ENCODE measurements at places on chromosomes 2 and 18.

DNA sequence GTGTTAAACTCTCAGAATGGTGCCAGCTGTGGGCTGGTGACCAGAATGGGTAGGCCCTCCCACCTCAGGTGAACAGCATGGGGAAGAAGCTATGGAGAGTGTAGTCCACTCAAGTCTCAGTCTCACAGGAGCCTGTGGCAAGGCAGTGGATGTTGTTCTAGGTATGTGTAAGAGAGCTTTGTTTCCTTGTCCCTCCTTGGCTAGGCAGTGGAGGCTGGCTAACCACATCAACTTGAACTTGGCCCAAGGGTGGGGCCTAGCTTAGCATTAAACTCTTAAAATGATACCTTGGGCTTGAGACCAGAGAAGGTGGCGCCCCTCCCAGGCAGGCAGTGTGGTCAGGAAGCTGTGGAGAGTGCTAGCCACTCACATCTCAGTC, 53.2 kb upstream of the SLC4A10 start:
- no peak for DNase-seq

DNA sequence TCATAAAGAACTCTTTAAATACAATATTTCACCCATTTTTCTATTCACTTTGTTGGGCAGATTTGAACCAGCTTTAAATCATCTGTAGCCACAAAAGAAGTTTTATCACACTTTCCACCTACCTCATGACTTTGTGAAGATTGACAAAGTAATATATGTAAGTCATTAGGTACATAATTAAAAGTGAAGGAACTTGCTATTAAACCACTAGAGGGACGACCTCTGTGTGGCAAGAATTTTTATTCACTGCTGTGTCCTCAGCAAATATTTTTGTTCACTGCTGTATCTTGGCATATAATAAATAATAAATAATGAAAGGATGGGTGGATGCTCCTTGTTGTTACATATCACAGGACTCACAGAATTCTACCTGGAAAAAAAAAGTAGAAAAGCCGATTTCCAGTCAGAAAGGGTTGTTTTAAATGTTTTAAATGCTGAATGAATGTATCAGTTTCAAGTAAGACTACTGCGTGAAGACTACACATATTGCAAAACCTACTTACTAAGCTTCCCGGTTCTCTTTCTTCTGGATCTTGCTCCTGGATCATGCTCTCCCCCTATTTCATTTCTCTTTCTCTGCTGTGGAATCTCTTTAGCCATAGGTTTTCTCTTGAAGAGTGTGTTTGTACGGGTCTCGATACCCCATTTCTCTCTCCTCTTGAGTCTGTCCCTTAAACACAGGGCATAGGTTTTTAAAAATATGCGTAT, 44.8 kb downstream of the KCMF1 start:
- no peak for DNase-seq

GRCh38 chr18:49970319-49970718, 157.0 kb upstream of the ACAA2 start:
- DNase-seq, result no peak

DNA sequence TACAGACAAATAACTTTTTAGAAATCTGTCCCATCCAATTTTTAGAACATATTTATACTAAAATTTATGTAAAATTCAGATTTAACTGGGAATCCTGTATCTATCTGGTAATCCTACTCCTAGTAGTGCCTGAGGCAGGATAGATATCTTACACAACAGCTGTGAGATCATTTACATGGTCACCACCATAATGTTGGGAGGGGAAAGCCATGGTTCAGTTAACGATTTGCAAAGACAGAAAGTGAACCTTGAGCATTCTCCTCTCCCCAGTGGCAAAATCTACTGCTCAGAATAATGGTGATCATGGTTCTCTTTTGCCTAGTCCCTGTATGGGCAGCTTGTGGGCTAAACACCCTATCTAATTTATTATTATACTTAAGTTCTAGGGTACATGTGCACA, 7.7 kb upstream of the TMEM247 start:
- DNase-seq, result no peak

DNA sequence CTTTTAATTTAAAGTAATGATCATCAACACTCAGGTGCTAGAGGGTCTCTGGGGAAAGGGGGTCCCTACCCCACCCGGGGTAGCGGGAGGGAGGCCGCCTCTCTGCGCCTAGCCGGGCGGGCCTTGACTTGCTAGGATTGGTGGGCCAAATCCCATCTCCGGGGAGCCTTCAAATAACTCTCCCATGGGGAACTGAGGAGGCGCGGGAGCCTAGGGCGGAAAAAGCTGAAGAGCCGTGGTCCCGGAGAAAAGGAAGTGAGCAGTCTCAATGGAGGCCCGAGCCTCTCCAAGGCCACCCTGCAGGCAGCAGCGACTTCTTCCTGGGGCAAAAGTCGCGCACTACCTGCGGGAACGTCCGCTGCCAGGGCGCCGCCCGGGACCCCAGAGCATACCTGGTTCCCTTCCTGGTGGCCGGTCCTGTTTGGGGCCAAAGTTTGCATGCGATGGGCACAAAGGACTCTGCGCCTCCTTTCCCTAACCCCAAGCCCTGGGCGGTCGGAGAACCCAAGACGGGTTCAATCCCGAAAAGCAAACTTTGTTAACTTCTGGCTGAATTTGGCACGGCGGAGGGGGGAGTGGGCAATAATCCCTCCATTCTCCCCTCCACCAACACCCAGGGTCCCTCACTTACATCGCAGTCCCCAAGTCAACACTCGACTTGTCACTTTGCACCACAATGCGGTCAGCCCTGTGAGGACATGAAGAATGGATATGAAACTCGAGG, 13.6 kb downstream of the EN1 start:
- no peak for DNase-seq

- peak; percentile 11 for DNase-seq
Observed at GRCh38 chr2:11829947-11830707, 83.7 kb downstream of the LPIN1 start.

DNA sequence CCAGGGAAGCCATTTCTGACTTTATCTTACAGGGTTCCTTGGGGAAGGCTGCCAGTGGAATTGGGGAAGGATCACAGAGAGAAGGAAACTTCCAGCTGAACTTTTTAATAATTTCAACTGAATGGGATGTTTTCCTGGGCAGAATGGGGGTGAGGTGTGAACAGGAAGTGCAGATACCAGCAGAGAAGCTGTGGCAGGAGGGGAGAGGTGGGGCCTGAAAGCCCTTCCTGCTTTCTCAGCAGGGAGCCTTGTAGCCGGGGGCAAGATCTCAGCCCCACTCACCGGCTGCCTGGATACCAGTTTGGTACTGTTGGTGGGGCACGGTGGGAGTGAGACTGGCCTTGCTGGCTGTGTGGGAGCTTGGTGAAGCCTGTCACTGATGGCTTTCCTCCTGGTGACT, 170.5 kb downstream of the ZBTB7C start:
- no peak for DNase-seq

- DNase-seq, result no peak
Observed at GRCh38 chr18:47615043-47615442, 315.4 kb downstream of the SMAD2 start.

- DNase-seq, result no peak
Observed at GRCh38 chr2:112791693-112792230, 7.5 kb upstream of the IL1A start.

DNA sequence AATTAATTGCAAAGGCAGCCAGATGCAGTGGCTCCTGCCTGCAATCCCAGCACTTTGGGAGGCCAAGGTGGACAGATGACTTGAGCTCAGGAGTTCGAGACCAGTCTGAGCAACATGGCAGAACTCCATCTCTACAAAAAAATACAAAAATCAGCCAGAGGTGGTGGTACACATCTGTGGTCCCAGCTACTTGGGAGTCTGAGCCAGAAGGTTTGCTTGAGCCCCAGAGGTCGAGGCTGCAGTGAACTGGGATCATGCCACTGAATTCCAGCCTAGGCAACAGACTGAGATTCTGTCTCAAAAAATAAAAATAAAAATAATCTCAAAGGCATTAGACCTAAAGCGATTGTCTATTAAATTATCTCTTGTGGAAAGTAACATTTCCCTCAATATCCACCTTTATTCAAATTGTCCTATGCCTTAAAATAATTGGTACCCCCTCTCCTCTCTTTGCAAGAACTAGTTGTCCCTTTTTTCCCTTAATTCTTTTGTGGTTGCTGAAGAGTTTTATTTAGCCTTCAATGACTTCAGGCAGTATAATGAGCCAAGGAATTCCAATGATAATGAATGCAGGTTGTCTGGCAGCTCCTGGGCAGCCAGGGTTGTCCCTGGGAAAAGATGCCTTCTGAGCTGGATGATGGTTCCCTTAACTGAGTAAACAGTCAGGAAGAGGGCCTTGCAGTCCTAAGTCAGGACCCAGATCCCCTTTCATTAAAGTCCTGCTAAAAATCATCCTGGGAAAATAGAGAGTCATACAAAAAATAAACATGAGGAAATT, 32.2 kb downstream of the GPR75 start:
- DNase-seq, result no peak

GRCh38 chr2:110946902-110947301, 173.8 kb upstream of the BCL2L11 start:
- no peak for DNase-seq

DNA sequence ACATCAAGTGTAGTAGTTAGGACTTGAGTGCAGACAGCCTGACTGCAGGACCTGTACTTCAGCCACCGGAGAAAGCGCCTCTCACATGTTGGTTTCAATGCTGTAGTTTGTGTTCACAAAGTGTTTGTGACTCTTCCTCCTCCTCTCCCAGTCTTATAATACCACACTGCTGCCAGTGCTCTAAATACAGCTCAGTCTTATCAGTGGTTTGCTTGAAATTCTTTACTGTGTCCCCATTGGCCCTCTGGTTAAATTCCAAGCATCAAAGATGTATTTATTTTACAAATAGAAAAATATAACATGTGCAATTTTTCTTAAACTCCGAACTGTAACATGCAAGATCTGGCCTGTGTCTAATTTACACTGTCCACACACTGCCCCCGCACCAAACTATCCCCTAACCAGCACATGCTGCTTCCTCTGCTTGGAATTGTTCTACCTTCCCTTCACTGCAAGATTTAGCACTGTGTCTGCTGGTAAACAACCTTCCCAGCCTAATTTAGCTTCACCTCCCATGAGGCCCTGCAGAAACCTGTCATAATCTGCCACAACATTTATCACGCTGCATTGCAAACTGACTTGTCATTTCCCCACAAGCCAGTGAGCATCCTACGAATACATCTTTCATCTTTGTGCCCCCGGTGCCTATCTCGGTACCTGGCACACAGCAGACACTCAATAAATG, 77.1 kb downstream of the SUMO1 start:
- no peak for DNase-seq

DNA sequence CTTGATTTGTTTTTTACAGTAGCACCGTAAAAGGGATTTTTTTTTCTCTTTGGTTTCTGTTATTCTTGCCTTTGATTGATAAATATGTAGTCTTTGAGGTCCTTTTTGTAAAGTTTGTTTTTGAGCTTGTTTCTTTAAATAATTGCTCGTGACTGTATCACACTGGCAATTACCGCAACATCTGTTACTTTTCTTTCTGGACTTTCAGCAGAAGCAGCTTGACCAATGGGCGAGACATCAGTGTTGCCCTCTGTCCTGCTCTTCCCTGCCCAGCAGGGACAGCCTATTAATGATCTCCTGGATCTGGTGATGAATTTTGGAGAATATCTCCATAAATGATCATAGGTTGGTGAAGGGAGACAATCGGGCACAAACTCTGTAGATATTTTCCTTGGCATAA, 74.9 kb downstream of the TDRD15 start:
- DNase-seq, result no peak

GRCh38 chr18:22015156-22015555, 154.2 kb upstream of the GATA6 start:
- DNase-seq, result no peak
